ENCODE measurements at places on chromosomes 4 and X.

- DNase-seq = no peak
Measured at GRCh38 chrX:119359618-119360382, 39.3 kb upstream of the SLC25A43 start.

GRCh38 chr4:6892190-6892908 is 17.3 kb upstream of the TBC1D14 start:
- DNase-seq = peak; percentile 62

DNA sequence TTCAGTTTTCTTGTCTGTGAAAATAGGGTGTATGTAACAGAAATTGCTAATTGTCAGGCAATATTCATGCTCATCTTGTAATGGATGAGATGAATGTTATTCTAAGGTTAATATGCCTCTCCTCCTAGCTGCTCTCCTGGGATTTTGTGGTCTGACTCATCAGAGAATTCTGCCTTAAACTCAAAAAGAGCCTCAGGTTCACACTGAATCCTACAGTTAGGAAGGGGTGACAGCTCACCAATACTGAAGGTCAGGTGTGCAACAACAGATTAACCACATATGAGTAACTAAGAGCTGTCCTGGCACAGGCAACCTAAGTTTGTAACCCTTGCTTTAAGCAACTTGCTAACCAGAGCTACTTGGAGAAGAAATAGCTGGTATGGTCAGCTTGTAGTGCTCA is 197.7 kb downstream of the SPATA18 start:
- DNase-seq = no peak

GRCh38 chr4:48149827-48150370 is 15.8 kb upstream of the TXK start:
- no peak for DNase-seq

DNA sequence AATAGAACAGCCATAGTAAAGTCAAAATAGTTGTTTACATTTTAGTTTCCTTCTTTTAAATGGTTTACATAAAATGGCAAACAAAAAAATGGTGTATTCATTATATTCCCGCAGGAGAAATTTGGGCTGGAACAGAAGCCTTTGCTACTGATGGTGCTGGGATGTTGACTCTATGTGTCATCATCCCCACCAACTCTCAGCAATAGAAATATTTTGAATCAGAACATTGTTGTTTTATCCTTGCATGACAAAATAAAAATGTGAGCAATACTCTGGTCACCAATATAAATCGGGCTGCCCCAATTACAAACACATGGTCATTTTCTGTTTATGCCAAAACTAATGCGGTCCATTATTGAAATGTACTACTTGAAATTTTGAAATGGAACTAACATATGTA is 1131.6 kb upstream of the PCDH7 start:
- DNase-seq = no peak

DNA sequence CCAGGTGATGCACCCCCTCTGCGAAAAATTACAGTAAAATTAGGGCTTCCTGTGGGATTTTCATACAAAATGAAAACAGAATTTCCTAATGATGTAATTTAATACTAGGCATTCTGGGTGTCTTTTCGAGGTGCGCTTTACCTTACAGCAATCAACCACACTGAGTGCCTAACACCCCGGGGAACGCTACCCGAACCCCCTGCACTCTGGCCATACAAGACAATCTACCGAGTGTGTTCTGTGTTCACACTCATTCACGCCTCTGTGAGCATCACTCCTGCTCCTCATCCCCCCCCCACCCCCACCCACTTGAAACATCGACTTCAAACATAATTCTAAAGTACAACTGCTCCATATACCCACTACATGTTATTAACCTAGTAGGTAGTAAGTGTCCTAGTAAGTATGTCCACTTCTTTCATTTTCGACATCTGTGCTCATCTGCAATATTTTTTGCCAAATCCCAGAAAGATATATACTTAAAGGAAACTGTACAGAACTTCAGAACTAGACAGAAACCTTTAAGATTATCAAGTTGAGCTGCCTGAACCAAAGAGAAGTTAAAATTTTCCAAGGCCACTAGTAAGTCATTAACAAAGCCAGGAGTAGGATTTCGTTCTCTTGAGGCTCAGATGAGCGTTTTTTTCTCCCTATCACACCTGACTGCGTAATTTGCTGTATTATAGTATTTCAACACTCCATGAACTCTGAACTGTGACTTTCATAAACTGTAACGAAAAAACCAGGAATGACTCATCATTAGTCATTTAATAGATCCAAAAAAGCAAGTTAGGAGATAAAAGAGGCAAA is 80.0 kb downstream of the FAT1 start:
- DNase-seq = no peak

DNA sequence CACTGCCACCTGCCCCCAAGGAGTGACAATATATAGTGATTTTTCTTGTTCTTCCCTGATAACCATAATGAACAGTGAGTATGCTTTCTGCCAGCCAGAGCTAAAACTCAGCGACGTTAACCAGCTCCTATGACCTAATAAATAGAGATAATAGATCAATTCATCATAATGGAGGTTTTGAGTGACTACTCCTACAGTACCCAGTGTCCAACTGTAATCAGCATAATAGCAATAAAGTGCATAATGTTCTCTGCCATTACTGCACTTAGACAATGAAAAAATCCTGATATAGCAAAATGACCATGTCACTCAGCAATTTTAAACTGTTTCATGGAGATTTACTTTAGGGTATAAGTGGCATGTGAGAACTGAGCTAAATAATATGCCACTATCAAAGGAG is 20.7 kb upstream of the TXLNG start:
- no peak for DNase-seq

DNA sequence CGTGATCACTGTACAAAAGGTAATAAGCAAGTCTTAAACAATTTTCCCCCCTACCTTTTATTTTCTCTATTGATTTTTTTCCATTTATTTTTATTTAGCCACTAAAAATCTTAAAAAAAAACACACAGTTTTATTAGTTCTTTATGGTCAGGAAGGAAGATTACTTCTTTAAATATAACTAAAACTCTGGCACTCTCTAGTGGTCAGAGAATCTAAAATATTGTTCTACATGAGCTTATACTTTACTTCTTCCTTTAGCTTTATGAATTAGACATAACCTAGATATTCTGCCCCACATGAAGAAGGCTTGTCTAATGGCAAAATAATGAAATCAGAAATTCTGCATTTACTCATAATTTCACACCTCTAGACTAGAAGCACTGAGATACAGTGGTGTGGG is 135.2 kb downstream of the PDE5A start:
- no peak for DNase-seq

DNA sequence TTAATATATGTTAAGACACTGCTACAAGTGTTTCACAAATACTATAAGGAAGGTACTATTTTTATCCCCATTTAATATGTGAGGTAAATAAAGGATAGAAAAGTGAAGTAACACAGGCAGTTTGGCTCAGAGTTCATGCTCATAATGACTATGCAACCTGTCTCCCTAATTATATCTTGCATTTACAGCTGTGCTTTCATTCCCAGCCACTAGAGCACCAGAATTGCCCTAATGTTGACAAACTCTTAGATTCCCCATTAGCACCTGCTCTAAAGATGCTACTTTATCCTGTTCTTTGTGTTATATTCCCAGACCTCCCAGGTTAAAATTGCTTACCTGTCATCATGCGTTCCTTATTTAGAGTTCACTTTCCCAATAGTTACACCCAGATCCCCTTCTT is 833.6 kb downstream of the CCSER1 start:
- no peak for DNase-seq

DNA sequence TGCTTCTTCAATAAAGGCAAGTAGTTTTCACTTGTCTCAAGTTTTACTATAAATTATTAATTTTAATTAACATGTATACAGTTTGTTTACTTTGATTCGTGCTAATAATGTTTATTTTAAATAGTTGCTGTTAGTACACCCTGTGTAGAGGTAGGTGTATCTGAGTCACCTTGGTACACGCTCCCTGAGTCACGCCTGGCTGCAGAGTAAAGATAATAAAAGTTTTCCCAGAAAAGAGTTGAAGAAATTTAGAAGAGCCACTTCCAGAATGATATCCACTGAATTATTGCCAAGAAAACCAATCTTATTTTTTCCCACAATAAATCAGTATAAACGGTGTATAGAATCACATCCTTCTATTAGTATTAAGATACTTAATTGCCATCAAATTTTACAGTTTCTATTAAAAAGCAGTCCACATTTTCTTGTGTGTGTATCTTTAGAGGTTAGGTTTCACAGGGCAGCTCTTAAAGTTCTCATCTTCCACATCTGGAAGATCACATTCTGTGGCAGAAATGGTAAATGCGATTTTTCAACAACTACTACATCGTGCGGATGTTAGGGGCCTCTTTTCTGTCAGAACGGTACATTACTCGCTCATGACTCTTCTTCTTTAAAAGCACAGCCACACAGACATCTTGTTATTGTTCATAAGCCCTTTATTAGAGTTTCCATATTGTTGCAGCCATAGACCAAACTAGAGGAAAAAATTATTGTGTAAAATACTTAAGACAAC is 55.4 kb downstream of the HADH start:
- no peak for DNase-seq

- no peak for DNase-seq
Measured at GRCh38 chr4:98606894-98607293, 51.5 kb downstream of the TSPAN5 start.

DNA sequence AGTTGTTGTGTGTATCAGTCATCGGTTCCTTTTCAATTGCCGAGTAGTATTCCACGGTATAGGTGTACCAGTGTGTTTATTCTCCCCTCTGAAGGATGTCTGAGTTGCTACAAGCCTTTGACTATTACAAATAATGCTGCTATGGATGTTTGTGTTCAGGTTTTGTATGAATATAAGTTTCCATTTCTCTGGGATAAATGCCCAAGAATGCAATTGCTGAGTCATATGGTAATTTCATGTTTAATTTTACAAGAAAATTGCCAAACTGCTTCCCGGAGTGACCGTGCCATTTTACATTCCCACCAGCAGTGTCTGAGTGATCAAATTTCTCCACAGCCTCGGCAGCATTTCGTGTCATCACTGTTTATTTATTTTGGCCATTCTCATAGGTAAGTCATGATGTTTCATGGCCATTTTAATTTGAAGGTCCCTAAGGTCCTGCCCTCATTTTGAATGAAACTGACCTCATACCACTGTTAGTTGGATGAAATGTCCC is 73.9 kb downstream of the IRF2 start:
- DNase-seq = no peak

- no peak for DNase-seq
Measured at GRCh38 chr4:33255094-33255493, 2534.9 kb downstream of the PCDH7 start.

GRCh38 chrX:95055991-95056390 is 1382.0 kb downstream of the FAM133A start:
- no peak for DNase-seq

DNA sequence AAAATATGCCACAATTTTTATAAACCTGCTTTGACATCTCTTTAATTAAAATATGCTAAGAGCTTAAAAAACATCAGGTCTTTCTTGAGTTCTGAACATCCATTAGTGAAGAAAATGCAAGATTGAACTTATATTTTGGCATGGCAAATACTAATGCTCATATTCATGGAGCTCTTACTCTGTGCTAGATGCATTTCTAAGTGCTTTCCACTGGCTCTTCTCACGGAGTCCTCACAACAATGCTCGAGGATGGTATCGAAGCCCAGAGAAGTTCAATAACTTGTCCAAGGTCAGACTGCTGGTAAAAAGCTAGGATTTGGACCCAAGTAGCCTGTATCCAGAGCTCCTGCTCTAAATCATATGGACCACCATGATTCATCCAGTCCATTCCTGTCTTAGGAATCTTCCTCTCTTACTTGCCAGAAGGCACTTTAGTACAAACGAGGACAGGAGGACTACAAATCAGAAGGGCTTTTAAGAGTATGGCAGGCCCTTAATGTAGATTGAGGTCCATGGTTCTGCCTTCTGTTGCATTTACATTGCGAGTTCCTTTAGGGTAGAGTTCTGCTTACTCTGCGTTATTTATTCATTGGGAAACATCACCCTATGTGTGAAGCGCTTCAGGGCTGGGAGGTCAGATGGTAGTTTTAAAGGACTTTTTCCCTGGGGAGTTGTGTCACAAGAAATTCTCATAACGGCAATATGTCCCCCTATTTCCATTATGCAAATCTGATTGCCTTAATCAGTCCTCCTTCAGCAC is 199.2 kb downstream of the RASL11B start:
- no peak for DNase-seq

- no peak for DNase-seq
Measured at GRCh38 chr4:146577111-146577510, 55.4 kb upstream of the SLC10A7 start.

GRCh38 chr4:114601304-114602052 is 2.9 kb downstream of the UGT8 start:
- no peak for DNase-seq

GRCh38 chrX:452598-452997 is 65.9 kb upstream of the PPP2R3B start:
- DNase-seq = no peak

- no peak for DNase-seq
Measured at GRCh38 chrX:14618177-14618965, 89.0 kb downstream of the GLRA2 start.

- DNase-seq = no peak
Measured at GRCh38 chrX:153641627-153642026, 5.4 kb upstream of the DUSP9 start.

DNA sequence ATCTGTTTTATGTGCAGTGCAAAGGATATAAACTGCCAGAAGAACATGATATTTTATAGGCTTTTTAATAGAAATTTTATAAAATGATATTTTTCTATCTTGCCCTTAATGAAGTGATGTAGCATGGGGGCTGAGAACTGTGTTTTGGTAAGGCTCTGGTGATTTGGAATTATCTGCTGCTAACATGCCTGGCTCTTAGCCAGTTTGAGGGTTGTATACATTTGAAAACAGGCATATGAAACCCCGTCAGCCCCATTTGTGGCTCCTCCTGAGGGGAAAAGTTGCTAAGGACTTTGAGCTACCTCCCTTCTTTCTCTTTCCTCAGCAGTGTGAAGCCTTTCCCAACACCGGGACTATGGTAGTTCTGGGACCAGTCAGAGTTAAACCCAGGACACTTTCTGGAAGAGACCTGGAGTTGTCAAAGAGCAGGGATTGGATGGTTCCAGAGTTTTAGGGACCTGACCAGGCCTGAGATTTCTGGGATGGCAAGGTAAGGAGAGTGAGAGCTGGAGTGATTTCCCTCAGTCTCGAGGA is 4.7 kb downstream of the SFRP2 start:
- no peak for DNase-seq

DNA sequence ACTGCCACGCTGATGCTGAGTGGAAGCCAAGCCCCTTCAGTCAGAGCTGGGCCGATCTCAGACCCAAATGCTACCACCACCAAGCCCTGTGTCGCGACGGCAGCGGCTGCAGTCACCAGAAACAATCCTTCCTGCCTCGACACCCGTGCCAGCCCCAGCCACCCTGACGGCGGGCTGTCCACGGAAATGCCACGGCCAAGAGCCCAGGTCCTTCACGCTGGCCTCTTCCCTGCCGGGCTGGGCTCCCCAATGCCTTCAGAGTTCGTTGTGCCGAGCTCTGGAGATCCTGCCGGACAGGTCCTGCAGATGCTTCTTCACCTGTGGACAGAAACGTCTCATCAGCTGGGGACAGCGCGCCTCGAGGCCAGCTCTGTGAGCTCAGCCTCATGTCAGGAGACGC is 19.5 kb downstream of the LRPAP1 start:
- no peak for DNase-seq

GRCh38 chr4:44535981-44536380 is 87.4 kb upstream of the KCTD8 start:
- DNase-seq = no peak
